Stimulated activated CD8-positive, alpha-beta memory T cell treated with anti-CD3 and anti-CD28 coated beads, Interleukin-4, amount 100 ng/mL, for 4 hours (primary cell): ENCODE measurements at places on chromosomes 13 and 19.

- DNase-seq, result peak; percentile 76
These were observed 46.1 kb downstream of the ARHGEF18 start for GRCh38 chr19:7394731-7395359.

- DNase-seq, result no peak
These were observed 25.4 kb upstream of the ZMYM5 start for GRCh38 chr13:19888799-19889198.

- no peak for DNase-seq
These were observed 5.8 kb downstream of the RAB20 start for GRCh38 chr13:110555601-110556223.

GRCh38 chr19:16363133-16363851 lies 38.7 kb downstream of the KLF2 start:
- no peak for DNase-seq

GRCh38 chr19:55605637-55606470 lies at the start of gene ZNF865:
Gene ZNF865 (plus strand): TSS chr19:55605647. CDS start chr19:55613619, 7,972 bp downstream.
- no peak for DNase-seq

GRCh38 chr19:6765738-6766356 lies 1.4 kb downstream of the SH2D3A start:
- no peak for DNase-seq

GRCh38 chr19:3293560-3293959 lies 69.1 kb downstream of the CELF5 start:
- no peak for DNase-seq

- no peak for DNase-seq
These were observed 33.0 kb downstream of the XPO4 start for GRCh38 chr13:20869540-20869939.

DNA sequence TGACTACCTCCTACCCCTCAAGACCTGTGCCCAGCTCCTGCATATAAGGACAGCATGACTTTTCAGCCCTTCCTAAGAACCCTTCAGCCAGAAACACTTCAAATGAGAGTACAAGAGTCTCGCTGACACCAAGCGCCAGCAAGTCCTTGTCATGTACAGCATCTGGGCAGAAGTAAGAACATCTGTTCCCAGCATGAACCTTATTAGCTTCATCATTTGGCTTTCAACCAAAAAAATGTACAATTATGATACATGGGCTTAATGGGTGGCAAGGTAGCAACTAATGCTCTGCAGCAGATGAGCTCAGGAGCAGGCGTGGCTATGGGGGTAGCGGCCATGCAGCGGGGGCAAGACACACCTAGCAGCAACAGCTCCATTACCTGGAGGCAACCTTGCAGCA lies 487.6 kb downstream of the COG6 start:
- no peak for DNase-seq

DNA sequence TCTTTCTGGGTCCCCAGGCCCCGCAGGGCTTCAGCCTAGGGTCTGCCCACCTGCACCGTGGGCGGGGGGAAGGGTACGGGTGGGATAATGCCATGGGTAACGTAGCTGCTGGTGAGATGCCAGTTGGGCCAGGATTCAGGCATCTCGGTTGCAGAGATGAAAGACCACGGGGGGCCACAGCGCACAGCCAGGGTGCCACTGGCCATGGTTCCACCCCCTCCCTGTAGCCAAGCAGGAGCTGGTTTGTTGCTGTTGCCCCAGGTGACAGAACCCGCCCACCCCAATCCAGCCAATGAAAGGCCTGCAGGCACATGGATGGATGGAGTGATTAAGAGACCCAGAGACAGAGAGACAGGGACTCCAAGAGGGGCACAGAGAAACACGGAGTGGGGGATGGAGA lies 1.0 kb upstream of the CGB7 start:
- no peak for DNase-seq

GRCh38 chr13:91074091-91074490 lies 273.4 kb upstream of the MIR17HG start:
- no peak for DNase-seq

- no peak for DNase-seq
These were observed 1.7 kb downstream of the PROSER1 start for GRCh38 chr13:39036212-39036611.

DNA sequence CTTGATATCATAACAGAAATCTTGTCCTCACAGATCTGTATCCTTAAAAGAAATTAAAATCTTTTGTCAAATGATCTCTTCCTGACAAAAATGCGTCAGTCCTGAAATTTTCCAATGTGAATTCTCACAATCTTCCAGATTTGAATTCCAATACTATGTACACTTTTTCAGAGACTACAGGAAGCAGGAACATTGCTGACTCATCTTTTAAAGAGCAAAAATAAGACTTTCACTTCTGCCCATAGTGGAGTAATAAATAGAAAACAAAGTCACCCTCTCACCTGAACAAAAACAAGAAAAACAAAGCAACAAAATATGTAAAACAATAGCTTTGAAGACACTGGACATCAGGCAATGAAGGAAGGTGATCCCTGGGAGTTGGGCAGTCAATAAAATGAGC lies 167.0 kb upstream of the IPO5 start:
- DNase-seq, result no peak

DNA sequence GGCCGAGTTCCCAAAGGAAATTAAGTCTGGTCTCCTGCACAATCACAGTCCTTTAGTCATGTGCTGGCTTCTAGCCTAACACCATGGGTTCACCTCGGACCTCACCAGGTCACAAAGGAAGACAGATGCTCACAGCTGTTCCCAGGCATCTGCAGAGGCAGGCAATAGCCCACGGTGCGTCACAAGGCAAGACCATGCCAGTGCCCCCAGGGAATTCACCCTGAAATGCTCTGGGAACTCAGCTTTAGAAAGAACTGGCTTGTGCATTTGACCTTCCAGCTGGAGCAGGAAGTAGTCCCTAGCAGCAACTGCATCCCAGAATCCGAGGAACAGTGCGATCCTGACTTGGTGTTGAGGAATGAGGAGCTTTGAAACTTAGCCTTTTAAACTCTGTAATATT lies 96.8 kb upstream of the WASF3 start:
- no peak for DNase-seq

DNA sequence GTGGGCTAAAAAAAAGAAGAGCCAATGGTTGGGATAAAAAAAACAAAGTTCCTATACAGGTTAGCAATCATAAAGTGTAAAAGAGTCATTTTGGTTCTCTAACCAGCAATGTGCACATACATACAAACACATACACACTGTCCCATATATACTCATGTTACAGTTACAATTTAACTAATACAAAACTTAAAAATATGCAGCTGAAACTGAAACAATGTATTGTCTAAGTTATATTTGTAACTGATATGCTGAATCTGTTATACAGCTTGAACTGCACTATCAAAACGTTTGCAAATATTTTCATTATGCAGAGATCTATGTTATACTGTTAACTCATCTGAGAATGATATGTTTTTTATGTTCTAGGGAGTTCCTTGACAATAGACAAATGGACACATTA lies 173.7 kb downstream of the KLF12 start:
- no peak for DNase-seq

GRCh38 chr13:66076417-66076816 lies 1153.7 kb downstream of the PCDH9 start:
- DNase-seq, result no peak

DNA sequence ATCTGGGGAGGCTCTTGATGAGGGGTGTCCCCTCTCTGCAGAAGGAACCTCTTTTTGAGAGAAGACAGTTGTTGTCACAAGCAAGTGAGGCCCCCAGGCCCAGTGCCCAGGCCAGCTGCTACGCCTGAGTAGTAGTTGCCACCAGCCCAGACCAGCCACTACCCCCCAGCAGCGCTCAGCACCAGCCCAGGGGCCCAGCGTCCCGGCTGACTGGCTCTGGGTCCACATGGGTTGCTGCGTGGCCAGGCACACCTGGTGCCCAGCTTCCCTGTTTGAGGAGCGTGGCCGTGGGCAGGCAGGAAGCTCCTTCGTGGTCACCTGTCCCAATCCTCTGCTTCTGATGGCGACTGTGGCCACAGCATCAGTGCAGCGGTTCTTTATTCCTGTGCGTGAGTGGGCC lies 84.7 kb downstream of the KDM4B start:
- no peak for DNase-seq

GRCh38 chr19:35000338-35000646 lies 169 bp downstream of the GRAMD1A start:
- DNase-seq, result no peak

- no peak for DNase-seq
These were observed 1.4 kb downstream of the PSMD8 start for GRCh38 chr19:38375748-38376147.

DNA sequence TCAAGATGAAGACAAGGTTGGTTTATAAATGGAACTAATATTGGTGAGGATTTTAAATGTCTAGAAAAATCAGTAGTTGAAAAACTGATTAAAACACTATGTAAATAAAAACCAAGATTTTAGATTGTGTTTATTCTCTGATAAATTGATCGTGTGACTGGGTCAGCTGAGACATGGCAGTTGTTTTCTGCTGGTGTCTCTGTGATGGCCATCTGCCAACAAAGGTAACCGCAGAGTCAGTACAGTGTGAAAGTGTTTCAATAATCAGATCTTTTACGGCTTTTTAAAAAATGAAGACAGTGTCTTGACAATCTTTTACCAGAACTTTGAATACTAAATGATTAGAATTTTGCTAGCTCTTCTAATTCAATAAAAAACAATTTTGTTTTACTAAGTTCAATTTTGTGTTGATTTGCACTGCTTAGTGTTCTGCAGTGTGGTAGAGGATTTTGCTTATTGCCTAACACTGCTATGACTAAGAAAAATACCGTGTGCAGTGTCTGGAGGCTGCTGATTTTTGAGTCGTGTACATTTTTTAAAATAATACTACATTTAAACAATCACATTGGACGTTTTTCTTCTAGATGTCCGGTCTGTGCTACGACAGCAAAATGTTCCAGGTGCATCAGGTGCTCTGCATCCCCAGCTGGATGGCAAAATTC lies 32.7 kb upstream of the GPR183 start:
- no peak for DNase-seq

- DNase-seq, result no peak
These were observed 194.3 kb downstream of the TEX29 start for GRCh38 chr13:111514610-111515306.

DNA sequence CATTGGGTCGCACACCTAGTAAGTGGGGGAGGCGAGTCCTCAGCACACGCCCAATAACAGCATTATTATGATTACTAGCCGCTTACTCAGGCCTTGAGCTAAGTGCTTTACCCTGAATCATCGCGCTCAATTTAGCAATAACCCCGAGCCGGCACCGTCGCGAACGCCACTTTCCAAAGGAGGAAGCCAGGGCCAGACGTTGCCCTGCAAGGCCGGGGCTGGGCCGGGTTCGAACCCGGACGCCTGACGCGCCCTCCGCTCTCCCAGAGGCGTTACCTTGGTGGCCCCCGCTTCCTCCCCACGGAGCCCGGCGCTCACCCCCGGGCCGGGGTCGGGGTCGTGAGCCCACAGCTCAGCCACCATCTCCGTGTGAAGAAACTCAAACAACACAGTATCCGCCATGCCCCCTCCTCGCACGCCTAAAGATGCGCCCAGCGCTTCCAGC lies at the start of gene TRAPPC6A:
Gene TRAPPC6A, minus strand, starts transcription at position 421 of the 445 bp plus-strand sequence. Its CDS starts 19 bp downstream, at position 402.
- DNase-seq, result no peak

GRCh38 chr19:55206664-55207500 lies 2.4 kb downstream of the PTPRH start:
- no peak for DNase-seq

GRCh38 chr19:38298821-38299680 lies 5.0 kb upstream of the C19orf33 start:
- DNase-seq, result no peak

GRCh38 chr13:76446191-76446590 lies 440.0 kb downstream of the KCTD12 start:
- no peak for DNase-seq

DNA sequence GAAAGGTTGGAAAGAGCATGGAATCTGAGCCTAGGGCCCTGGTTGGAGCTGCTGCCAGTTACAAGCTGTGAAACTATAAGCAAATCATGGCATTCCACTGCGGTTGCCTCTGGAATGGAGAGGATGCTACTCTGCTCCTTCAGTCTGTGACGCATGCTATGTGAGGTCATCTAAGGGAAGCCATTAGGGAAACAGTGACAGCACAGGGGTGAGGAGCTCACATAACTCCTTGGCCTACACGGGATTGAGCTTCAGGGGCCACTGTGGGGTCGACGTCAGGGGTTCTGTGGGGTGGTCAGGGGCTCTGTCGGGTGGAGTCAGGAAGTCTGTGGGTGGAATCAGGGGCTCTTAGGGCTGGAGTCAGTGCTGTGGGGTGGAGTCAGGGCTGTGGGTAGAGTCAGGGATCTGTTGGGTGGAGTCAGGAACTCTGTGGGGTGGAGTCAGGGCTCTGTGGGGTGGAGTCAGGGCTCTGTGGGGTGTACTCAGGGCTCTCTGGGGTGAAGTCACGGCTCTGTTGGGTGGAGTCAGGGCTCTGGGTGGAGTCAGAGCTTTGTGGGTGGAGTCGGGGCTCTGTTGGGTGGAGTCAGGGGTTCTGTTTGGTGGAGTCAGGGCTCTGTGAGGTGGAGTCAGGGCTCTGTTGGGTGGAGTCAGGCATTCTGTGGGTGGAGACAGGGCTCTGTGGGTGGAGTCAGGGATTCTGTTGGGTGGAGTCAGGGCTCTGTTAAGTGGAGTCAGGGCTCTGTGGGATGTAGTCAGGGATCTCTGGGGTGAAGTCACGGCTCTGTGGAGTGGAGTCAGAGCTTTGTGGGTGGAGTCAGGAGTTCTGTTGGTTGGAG lies 35.8 kb upstream of the MEDAG start:
- DNase-seq, result no peak
